ENCODE measurements at places on chromosomes 5 and 9.

DNA sequence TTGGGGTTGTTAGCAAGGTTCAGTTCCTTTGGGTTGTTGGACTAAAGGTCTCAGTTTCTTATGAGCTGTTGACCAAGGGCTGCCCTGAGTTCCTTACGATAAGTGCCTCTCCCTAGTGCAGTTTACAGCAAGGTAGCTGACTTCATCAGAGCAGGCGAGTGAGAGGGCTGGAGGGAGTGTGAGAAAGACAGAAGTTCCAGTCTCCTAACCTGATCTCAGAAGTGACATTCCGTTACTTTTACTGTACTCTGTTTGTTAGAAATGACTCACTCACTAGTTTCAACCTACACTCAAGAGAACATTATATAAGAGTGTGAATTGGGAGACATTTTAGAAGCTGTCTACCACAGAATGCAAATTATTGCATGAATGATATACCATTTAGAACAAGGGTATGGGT is 21.2 kb upstream of the IL31RA start:
- DNase-seq = no peak

GRCh38 chr9:4986296-4986695 is 1.2 kb downstream of the JAK2 start:
- DNase-seq = no peak

DNA sequence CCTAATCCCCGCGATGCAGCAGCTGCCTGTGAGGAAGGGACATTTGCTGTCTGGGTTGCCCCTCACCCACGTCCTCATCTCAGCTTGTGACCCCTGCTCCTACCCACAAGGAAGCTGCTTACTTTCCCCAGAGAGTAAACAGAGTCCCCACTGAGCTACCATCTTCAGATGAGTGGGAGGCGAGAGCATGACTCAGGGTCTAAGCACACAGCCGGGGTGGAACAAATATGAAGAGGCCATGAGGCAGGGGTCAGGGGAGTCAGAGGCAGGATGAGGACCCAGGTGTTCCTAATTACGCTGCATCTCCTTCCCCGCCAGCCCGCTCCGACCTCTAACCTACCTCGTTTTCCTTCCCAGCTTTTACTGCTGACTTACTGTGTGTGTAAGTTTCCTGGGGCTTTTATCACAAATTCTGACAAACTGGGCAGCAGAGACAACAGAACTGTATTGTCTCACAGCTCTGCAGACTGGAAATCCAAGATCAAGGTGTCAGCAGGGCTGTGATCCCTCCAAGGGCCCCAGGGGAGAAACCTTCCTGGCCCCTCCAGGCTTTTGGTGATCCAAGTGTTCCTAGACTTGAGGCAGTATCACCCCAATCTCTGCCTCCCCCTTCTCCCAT is 94.0 kb upstream of the DNAH5 start:
- no peak for DNase-seq

GRCh38 chr9:72203205-72203803 is 54.1 kb downstream of the GDA start:
- DNase-seq = no peak

- no peak for DNase-seq
Observed at GRCh38 chr9:84897362-84898094, 228.0 kb downstream of the NTRK2 start.

GRCh38 chr5:161734741-161735140 is 49.2 kb downstream of the GABRA6 start:
- DNase-seq = no peak

DNA sequence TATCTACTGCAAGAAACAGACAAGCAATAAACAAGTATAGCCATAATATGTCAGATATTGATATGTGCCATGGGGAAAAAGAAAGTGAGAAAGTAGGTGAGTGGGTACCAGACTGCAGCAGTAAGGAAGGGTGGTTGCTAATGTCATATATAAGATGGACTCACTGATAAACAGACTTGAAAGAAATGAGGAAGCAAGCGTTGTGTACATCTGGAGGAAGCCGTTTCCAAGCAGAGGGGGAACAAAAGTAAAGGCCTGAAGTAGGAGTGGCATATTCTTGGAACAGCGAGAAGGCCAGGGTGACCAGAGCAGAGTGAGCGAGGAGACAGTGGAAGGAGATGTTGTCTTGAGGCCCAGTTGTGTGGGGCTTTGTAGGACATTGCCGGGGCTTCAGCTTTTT is 142.2 kb upstream of the MAP3K1 start:
- DNase-seq = no peak

- no peak for DNase-seq
Observed at GRCh38 chr5:149471406-149472183, 79.6 kb downstream of the CSNK1A1 start.

DNA sequence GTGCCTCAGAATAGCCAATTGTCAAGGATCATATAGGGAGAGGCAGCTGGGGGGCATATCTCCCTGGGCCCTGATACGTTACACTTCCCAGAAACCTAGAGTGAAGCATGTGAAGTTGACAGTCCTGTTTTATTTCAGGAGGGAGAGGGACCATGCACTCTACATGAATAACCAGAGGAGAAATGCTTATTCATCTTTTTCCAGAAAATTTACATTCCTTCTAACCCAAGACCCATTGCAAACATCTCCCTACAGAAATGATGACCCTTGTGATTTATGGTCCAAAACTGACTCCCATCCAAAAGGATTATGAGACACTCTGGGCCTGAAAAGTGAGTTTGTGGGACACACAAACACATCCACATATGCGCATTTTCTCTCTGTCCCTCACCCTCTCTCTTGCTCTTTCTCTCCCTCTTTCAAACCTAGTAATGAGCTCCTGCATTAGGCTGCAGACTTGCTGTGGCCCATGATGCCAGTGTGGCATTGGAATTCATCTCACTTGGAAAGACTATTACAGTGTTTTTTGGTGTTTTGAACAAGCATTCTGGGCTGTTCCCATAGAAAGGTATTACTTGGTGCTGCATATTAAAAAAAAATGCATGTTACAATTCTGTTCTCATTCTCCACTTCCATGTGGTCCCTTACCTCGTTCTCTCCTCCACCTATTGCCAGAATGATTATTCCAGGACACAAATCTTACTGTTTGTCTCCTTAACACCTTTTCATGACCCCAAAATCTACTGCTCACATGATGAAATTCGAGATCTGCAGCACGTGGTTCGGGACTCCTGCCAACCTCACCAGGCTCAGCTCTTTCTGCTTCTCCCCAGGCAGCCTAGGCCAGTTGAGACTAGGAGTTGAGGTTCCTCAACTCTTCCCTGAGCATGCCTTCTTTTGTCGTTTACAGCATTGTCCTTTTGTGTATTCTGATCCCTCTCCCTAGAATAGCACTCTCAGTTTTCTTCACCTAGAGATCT is 451.3 kb upstream of the KLF4 start:
- no peak for DNase-seq

DNA sequence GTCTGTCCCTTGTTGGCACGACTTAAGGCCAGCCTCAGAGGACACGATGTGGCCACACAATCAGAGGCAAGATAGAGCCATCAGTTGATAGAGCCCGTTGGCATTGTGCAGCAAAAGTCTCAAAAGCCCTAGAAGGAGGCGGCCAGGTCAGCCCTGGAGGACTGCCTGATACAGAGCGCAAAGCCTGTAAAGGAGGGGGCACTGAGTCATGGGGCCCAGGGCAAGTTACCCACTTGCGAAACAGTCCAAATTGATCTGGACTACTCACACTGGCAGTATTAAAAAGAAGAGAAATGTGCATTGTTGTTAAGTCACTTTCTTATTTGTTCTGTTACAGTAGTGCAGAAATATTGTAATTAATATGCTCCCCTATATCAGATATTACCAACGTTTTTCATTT is 51.5 kb downstream of the KLF9 start:
- DNase-seq = no peak

DNA sequence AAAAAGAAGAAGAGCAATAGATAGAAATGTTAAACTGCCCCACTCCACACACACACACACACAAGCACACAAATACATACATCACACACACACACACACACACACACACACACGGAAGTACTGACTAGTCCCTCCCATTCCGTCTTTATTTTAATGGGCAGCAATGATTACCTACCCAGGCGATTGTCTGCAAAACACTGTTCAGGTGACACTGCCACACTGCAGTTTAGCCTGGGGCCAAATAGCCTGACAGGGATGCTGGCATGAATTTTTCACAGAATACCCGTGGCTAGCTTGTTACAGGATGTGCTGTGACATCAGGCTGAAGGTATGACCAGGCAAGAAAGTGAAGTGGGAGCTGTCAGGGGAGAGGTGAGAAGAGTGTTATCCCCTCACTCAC is 86.9 kb downstream of the FRMD3 start:
- no peak for DNase-seq

DNA sequence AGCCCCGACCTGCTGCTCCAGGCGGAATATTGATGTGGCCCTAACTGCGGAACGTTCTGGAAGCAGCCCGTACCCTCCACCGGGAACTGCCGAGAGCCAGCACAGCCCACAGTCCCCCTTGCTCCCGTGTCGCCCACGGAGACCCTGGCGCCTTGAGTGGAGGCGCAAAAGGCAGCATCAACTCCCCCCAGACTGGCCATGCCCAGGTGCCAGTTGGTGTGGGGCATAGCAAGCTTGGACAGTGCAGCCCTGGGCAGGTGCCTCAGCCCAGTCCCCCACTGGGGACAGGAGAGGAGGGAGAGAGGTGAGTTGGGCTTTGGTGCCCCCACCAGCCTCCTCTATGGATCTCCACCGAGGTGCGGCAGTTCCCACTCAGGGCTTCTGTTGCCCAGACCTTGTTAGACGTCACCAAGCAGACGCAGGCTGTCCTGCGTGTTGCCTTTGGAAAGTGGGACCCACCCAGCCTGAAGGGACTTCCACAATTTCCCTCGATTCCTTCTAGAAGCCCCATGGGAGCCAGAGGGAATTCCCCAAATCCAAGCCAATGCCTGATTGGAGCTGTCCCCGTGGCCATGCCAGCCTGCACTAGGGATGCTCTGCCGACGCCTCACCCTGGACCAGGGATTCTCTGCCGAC is 19.8 kb upstream of the NRARP start:
- DNase-seq = no peak
